Renal cortical epithelial cell (primary cell): ENCODE measurements at places on chromosomes 3 and 15. TPM values are rescaled to one million over a fixed set of nuclear protein-coding genes. Genes with fewer than 3 reads are reported as not detected.

Gene HTR3E
- total RNA-seq: not detected in 2 replicates

Gene ROBO1
- total RNA-seq: 14.1 and 41.9 TPM in 2 replicates

Gene ADAMTS7
- total RNA-seq: 4.5 and 9.9 TPM in 2 replicates

Gene MIX23
- total RNA-seq: 45.8 and 63.6 TPM in 2 replicates

Gene ST8SIA2
- total RNA-seq: 2.3 and 5.7 TPM in 2 replicates

Gene RTP1
- not detected in 2 replicates for total RNA-seq

Gene KBTBD12
- 1.2 and 2.2 TPM in 2 replicates for total RNA-seq

Gene FBLN2
- total RNA-seq: 3.8 and 9.4 TPM in 2 replicates

Gene TGM5
- total RNA-seq: 0.25 and 0.35 TPM in 2 replicates

Gene CBLB
- 11.3 and 94.7 TPM in 2 replicates for total RNA-seq

Gene RFC4
- total RNA-seq: 22.0 and 35.3 TPM in 2 replicates

Gene TMEM40
- total RNA-seq: 0.10 and 3.3 TPM in 2 replicates

Gene NUP210
- 3.6 and 20.8 TPM in 2 replicates for total RNA-seq

Gene BFSP2
- total RNA-seq: not detected in 2 replicates

Gene SLCO2A1
- 0.69 and 1.0 TPM in 2 replicates for total RNA-seq

Gene RPLP1
- total RNA-seq: 25.3 and 46.9 TPM in 2 replicates

Gene TEX9
- 7.5 and 34.4 TPM in 2 replicates for total RNA-seq

Gene GPR149
- not detected in 2 replicates for total RNA-seq

Gene GOLGA8N
- 0.35 and 2.7 TPM in 2 replicates for total RNA-seq

Gene ZIC1
- total RNA-seq: not detected in 2 replicates

Gene RARRES1
- 7.8 and 27.5 TPM in 2 replicates for total RNA-seq

Gene ARL6
- total RNA-seq: 5.2 and 15.2 TPM in 2 replicates

Gene ANKRD34C
- not detected in 2 replicates for total RNA-seq

Gene IGF2BP2
- 33.5 and 65.1 TPM in 2 replicates for total RNA-seq

Gene LRRN1
- 1.6 and 3.3 TPM in 2 replicates for total RNA-seq

Gene GOLGA8Q
- total RNA-seq: 1.4 TPM in 1 of 2 replicates, not detected in the other

Gene TMF1
- 23.8 and 55.6 TPM in 2 replicates for total RNA-seq

Gene RAB6B
- 4.3 and 5.2 TPM in 2 replicates for total RNA-seq

Gene SLC6A1
- total RNA-seq: not detected in 2 replicates

Gene MYH15
- 0.05 TPM in 1 of 2 replicates, not detected in the other for total RNA-seq

Gene CNTN3
- 0.80 and 3.5 TPM in 2 replicates for total RNA-seq

Gene EOMES
- total RNA-seq: not detected in 2 replicates

Gene CPN2
- total RNA-seq: 0.05 TPM in 1 of 2 replicates, not detected in the other

Gene RAP2B
- 16.0 and 53.5 TPM in 2 replicates for total RNA-seq

Gene MYEF2
- total RNA-seq: 20.5 and 44.5 TPM in 2 replicates

Gene TRH
- total RNA-seq: not detected in 2 replicates

Gene PLAAT1
- total RNA-seq: 0.20 and 0.69 TPM in 2 replicates

Gene ITGB5
- total RNA-seq: 142 and 304 TPM in 2 replicates

Gene GADL1
- total RNA-seq: not detected in 2 replicates

Gene CFAP44
- total RNA-seq: under 0.01 and 16.4 TPM in 2 replicates

Gene SCN11A
- under 0.01 and 0.15 TPM in 2 replicates for total RNA-seq

Gene GPR171
- not detected in 2 replicates for total RNA-seq

Gene TRIM59
- 18.8 and 35.3 TPM in 2 replicates for total RNA-seq

Gene TEX55
- total RNA-seq: not detected in 2 replicates
